ENCODE measurements at places on chromosomes 5 and 9.

GRCh38 chr9:109560470-109561132 is 62.5 kb upstream of the PTPN3 start:
- no peak for DNase-seq

DNA sequence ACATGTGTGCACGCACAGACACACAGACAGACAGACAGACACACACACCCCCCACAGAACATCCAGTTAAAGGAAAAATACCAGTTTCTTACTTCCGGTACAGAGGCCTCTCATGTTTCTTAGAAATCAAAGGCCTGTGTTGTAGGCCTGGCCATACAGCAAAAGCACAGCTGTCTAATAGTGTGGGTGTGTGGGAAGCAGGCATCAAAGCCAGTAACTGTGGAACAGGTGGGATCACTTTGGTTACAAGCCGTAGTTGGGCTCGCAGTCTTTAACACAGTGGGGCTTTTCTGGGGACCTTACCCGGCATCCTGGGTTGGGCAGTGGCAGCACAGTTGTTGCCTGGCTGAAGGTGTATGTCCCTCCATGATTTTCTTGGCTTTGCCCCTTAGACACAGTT is 55.2 kb downstream of the FBXL7 start:
- no peak for DNase-seq

DNA sequence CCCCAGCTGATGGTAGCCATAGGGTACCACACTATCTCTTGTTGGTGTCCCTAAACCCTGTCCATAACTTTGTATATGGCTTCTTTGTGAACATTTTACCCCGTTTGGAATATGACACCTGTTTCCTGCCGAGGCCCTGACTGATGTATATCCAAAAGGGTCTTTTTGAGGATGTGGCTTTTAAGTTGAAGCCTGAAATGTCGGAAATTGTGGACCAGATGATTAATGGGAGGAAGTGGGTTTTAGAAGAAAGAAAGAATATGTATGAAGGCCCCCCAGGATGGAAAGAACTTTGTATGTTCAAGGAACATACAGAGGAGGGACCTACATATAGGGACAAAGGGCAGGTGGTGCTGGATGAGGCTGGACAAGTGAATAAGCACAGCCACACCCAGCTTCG is 16.7 kb upstream of the TNFSF8 start:
- no peak for DNase-seq

DNA sequence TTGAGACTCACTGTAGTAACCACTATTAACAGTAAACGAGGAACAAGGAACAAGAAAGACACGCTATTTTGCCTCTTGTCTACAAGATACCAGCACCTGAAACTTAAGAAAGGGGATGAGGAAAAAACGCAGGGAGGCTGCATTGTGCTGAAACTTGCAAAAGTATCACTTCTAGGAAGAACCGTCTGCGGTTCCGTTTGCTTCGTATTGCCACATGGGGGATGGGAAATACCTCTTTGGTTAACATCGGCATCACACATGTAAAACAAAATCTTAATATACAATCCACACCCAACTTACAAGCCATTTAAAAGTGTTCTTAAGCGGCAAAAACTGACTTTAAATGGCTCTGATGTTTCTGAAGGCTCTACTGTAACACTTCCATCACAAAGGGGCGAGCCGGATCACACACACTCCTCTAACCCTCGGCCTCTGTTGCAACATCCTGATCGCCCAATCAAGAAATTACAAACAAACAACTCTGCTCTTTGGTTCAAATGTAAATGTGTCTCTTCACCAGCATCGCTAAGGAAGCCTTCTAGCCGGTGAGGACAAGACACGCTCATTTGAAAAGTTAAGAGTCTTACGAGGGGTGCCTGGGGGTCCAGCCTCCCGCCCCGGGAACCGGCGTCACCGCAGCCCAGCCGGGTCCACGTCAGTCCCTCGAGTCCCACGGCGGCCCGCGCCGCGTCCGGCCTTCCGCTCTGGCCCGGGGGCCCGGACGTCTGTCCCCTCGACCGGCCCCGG is 621 bp downstream of the SEC16A start:
- no peak for DNase-seq

GRCh38 chr5:21686706-21687105 is 1166.4 kb downstream of the CDH12 start:
- no peak for DNase-seq

- DNase-seq, result no peak
Observed at GRCh38 chr5:137375741-137376526, 123.2 kb downstream of the SPOCK1 start.

DNA sequence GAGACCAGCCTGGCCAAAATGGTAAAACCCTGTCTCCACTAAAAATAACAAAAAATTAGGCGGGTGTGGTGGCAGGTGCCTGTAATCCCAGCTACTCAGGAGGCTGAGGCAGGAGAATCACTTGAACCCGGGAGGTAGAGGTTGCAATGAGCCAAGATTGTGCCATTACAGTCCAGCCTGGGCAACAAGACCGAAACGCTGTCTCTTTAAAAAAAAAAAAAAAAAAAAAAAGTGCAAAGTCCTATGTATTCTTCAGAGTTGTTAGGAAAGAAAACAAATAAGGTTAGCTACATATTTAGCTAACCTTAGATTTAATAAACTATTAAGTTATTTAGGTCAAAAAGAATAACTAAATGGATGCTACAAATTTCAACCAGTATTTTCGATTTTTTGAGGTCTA is 11.5 kb downstream of the ATG12 start:
- DNase-seq, result no peak

DNA sequence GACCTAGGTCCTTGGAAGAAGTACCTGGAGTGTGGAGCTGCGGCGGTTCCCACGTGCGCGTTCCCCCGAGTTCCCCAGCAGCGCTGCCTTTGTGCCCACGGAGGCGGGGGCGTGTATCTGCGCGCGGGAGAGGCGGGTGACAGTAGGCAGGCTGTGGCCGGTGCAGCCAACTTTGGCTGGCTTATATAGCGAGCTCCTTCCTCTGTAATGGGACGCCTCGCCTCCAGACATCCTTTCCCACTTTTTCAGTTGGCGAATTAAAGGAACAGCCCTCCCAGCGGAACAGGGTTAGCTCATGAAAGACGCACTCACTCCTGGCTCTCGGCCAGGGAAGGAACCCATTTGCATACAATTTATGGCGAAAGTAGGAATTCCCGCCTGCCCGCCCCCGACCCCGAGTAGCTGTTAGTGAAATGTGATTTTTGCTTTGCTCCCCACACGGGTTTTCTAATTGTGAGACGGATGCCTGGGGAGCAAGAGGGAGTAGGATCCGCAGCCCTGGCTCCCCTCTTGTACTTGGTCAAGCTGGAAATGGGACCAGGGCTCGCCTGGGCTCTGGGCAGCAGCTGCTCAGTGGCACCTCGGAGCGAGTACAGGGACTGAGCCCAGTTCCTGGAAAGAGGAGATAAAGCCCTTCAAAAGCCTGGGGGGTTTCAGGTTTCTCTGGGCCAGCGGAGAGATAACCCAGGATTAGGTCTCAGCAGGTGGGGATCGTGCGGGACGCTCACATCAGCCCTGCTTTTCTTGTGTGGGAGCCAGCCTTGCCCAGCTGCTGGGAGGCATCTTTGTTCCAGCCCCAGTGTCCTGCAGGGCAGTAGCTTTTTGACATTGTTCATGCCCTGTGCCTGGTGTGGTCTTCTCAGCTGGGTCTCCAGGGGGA is at the start of gene TNC:
TSS of gene TNC (minus strand) at position 159 of the 880 bp plus-strand sequence. CDS start 27,139 bp downstream, outside the sequence.
- no peak for DNase-seq

DNA sequence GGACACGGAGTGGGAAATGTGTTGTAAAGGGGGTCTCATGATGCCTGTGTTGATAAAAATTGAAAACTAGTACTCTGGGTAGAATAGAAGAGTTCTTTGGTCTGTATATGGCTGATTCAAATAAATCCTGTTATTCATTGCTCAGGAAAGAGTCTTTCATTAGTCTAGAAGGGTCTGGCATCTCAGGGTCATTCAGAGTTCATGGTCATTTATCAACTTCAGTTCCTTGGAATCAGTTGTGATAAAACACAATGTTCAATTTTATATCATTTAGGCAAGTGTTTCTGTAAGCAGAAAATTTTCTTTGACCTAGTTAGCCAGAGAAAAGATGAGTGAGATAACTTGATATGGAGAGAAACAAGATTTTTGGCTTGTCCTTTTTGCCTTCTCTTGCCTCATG is 36.3 kb downstream of the SPATA31D1 start:
- no peak for DNase-seq

DNA sequence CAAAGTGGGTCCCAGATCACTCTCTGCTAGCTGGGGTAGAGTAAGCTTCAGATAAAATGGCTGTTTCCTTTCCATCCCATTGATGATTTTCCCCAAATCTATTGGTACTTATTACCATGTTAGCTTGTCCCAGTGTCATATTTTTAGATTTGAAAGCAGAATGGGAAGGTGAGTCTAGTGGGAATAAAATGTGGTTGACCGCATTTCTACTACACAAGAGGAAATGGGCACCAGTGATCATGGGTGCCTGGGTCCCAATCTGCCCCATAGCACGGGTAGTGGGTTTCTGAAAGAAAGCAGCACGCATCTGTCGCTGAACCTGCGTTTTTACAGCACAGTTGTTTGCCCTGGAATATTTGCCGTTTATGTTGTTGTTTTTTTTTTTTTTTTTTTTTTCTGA is 20.1 kb downstream of the DAPK1 start:
- no peak for DNase-seq

GRCh38 chr5:157860898-157861890 is 2.2 kb upstream of the CLINT1 start:
- DNase-seq, result no peak

DNA sequence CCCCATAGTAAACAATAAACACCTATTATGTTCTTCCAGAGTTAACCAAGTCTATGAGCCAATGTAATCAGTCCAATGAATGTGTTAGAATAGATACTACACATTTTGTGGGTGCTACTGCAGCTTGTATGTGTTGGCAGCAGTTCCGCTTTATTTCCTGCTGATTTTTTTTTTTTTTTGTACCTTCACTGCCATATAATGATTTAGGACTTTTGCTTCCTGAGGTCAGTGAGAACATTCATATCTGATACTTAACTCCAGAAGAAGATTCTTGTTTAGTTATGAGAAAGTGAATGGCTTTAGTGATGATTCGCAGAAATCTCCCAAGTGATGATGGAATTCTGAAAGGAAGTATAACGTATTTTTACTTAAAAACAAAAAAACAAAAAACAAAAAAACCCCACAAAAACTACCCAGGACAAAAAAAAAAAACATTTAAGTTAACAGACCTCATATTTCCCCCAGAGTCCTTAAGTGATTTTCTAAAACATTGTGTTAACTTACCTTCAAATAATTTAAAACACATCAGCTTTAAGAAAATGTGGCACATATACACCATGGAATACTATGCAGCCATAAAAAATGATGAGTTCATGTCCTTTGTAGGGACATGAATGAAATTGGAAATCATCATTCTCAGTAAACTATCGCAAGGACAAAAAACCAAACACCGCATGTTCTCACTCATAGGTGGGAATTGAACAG is 24.7 kb upstream of the LMNB1 start:
- DNase-seq, result no peak

DNA sequence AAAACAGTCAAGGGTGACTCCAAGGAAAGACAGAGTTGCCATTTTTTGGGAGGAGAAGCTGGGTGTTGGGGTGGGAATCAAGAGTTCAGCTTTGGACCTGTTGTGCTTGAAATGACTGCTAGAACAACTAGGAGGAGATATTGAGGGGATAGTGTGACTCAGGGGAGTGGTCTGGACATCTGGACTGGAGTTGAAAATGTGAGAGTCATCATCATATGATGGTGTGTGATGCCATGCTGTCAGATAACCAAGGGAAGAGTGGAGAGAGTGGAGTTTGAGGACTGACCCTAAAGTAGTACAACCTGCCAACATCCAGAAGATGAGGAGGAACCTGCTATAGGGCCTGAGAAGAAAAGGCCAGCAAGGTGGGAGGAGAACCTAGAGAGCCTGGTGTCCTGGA is 199.7 kb downstream of the ARHGEF28 start:
- DNase-seq, result no peak

GRCh38 chr5:74504463-74504862 is 136.1 kb downstream of the ENC1 start:
- DNase-seq, result no peak

GRCh38 chr9:71268871-71269635 is 147.6 kb upstream of the TRPM3 start:
- DNase-seq, result no peak

GRCh38 chr5:43245724-43246385 is 53.8 kb downstream of the NIM1K start:
- DNase-seq, result no peak

DNA sequence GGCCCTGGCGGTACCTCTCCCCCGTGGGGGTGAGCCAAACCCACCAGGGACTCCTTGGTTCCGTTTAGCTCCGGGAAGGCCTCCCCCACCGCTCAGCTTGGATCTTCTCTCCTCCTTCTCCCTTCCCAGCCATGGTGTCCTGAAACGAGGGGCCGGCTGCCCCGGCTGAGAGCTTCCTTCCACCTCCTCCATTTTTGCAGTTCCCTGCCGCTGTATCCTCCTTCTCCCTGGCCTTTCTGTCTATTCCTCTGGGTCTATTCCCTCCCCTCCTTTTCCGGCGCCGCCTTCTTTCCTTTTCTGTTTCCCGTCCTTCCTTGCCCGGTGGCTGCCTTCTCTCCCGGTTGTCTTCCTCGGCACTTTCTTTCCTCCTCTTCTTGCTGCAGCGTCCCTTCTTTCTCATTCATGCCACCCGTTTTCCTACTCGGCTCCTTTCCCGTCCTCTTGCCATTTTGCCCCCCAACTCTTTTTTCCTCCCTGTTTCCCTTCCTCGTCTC is 110.4 kb downstream of the LIFR start:
- DNase-seq, result no peak

DNA sequence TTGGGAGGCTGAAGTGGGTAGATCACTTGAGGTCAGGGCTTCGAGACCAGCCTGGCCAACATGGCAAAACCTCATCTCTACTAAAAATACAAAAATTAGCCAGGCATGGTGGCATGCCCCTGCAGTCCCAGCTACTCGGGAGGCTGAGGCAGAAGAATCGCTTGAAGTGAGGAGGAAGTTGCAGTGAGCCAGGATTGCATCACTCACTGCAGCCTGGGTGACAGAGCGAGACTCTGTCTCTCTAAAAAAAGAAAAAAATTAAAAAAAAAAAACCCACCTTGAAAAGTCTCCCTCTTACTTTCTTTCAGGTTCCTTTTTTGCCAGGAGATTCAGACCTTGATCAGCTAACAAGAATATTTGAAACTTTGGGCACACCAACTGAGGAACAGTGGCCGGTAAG is 34.2 kb downstream of the CDK7 start:
- DNase-seq, result no peak

DNA sequence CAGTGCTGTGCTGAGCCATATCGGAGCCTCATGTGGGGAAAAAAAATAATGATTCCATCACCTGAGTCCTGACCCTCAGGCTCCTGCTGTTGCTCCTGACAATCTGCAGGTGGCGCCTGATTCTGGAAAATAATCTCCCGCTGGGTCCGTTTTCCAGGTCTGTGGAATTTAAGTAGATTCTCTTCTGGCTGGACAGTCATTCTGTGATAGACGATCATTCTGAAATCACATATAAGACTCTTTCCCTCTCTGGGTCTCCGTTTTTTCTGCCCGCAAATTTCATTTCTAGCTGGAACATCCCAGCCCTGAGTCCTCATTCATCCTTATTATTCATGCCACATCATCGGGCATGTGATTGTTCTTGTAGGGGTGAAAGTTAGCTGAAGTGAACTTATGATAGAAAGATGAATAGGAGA is 22.1 kb upstream of the STXBP1 start:
- no peak for DNase-seq

Measured in activated CD8-positive, alpha-beta memory T cell treated with anti-CD3 and anti-CD28 coated beads for 1 hour (primary cell).